Activated CD4-positive, CD25-positive, alpha-beta regulatory T cell treated with anti-CD3 and anti-CD28 coated beads, Interleukin-2, amount 50 U/mL, for 16 hours (primary cell): ENCODE measurements at places on chromosomes 16 and 17.

DNA sequence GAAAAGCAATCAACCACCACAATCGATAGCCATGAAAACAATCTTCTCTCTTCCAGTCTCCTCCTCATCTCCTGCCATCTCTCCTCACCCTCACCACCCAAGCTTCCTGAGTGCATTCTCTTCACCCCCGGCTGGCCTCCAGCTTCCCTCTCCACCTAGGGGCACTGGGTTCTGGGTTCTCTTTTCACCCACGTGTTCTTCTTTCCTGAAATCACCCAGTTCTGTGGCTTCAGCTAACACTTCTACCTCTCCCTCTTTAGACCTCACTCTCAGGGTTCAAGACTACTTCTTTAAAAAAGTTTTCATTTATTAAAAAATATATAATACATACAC is 8.2 kb downstream of the ITGAM start:
- no peak for DNase-seq

DNA sequence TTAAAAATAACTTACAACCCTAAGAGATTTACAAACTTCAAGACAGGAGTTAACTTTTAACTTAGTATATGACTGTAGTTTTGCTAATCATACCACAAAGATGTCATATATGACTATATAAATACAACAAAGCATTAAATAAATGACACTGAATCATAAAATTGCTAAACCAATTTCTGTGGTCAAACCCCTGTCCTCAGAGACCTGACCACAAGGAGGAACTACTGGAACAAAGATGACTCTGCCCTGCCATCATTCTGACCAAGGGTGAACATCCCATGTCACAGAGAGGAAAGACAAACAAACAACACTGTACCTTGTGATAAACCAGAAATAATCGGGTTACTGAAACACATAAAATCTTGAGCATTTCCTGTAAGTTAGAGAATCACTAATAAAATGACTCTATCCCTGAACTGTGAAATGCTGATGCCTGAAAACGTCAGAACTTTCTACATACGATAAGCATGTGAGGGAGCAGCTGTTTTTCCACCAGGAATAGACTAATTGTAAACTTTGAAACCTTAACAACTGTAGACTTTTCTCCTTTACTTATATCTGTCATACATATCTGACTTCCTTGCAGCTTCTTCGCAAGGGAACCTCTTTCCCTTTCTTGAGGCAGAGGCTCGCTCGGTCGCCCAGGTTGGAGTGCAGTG is 47.9 kb downstream of the WDR59 start:
- no peak for DNase-seq

DNA sequence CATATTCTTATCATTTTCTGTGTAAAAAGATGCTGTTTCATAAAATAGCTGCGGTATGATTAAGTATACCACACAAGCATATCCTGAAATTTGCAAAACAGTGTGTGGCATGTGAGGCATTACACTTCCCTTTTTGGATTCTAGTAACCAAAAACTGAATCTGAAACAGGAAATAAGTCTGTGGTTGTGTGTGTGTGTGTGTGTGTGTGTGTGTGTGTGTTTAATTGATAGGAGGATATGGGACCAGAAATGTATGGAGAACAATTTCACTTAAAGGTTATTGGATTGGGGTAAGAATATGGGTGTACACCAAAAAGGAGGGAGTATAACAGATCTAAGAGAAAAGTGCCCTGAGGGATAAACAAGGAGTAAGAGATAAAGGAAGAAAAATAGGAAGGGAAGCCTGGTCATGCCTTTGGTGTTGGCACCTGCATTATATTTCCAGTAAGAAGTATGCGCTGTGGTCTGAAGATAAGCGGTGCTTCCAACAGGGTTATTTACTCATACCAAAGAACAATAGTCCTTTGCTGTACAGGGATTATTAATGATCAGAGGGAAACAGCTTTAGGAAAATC is 4.0 kb downstream of the LYRM1 start:
- DNase-seq, result no peak

DNA sequence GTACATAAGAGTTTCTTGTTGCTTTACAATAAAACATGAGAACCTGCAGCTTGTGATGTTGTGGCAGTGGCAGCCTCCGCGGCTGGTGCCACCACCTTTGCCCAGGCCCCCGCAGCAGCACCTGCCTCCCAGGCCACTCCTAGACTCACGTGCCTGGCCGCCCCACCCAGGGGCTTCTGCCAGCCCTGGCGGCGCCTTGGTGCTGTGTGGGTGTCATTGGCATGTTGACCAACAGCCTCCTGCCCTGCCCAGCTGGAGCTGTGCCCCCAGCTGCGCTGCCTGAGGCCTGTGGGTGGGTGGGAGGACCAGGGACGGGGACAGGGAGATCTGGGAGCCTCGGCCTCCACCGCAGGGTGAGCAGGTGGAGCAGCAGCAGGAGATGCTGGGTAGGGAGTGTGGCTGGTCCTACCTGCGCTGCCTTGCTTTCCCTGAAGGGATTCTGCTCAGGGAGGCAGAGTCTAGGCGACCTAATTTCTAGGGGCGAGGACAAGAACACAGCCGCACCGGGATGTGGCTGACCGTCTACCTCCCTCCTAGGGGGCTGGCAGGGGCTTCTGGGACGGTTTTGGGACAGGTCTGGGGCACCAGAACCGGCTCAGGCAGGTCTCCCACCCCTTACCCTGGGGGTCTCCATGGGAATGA is 428 bp upstream of the DNASE1L2 start:
- no peak for DNase-seq

- DNase-seq, result no peak
These were observed 42.4 kb upstream of the ZFP90 start for GRCh38 chr16:68496689-68497088.

DNA sequence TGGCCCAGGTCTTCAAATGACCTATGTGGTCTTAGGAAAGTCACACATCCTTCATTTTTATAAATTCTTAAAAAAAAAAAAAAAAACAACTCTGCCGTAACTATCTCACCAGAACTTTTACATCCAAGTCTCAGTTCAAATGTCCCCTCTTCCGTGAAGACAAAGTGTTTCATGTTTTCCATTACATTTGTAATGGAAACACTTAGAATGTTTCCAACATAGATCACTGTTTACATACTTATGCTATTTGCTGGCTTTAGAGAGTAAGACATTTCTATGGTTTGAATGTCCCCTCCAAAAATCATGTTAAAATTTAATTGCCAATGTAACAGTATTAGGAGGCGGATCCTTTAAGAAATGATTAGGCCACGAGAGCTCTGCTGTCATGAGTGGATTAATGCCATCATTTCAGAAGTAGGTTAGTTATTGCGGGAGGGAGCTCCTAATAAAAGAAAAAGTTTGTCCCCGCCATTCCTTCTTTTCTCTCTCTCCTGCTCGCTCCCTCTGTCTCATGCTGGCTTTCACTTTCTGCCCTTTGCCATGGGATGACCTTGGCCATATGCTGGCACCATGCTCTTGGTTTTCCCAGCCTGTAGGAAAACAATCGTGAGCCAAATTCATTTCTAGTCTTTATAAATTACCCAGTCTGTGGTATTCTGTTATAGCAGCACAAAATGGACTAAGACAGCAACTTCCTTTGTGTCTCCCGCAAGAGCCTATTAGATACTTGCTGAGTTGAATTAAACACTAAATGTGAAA is 887.8 kb upstream of the SOX9 start:
- no peak for DNase-seq

DNA sequence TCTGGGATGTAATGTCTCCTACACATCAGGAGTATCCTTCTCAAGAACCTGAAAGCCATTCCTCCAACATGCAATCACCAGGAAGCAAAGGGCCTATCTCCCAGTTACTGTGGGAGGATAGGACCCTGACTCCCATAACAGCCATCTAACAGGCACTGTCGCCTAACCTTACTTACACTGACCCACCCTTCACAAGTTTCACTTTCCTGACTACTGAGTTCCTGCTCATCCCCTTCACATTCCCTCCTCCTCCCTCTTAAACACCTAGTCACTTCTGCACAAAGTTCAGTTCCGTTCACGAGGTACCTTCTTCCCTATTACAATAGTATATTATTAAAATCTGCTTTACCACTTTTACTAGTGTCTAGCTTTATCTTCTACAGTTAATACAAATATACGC is 1.3 kb downstream of the C17orf67 start:
- no peak for DNase-seq

- no peak for DNase-seq
These were observed 24.1 kb downstream of the SDR42E1 start for GRCh38 chr16:81987121-81987520.

DNA sequence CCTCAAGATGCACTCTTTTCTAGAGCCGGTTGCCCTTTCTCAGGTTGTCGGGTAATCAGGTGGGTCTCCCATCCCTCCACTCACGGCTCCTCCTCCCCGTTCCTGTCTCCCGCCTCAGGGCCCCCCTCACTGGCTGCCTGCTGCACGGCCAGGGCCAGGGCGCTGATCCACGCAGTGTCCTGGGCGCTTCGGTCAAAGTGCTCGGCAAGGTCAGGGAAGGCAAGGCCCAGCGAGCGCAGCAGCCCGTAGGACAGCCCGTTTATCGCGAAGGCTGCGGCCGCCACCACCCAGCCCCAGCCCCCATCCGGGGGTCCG is 753 bp downstream of the SLC16A11 start:
- no peak for DNase-seq

- DNase-seq, result no peak
These were observed 298.8 kb upstream of the MAF start for GRCh38 chr16:79899316-79899715.

DNA sequence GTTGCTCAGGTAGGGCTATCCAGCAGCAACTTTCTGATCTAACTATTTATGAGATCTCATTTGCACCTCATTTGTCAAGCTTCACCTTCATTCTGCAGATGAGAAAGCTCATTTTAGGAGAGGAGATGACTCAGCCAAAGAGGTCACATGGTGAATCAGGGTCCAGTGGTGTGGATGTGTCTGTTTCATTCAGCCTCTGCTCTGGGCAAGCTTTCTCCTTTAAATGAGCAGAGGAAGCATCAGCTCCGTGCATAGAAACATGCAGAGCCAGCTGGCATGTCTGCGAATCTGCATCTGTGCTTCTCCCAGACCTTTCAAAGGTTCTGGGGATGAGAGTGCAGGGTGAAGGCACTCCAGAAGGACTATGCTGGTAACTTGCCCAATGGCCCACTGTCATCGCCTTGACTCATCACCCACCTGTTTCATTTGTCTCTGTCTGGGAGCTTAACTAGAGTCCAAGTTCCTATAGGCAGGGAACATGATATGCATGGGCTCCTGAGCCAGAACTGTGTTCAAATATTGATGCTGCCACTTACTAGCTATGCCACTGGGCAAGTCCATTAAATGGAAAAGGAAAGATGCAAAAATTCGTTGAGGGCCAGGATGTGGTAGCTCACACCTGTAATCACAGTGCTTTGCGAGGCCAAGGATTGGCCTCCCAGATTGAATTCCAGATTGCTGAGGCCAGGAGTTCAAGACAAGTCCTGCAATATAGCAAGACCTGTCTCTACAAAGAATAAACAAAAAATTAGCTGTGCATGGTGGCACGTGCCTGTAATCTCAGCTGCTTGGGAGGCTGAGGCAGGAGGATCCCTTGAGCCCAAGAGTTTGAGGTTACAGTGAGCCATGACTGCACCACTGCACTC is 67.1 kb upstream of the NLK start:
- no peak for DNase-seq

GRCh38 chr16:58057121-58057520 is 31.6 kb downstream of the MMP15 start:
- DNase-seq, result no peak

DNA sequence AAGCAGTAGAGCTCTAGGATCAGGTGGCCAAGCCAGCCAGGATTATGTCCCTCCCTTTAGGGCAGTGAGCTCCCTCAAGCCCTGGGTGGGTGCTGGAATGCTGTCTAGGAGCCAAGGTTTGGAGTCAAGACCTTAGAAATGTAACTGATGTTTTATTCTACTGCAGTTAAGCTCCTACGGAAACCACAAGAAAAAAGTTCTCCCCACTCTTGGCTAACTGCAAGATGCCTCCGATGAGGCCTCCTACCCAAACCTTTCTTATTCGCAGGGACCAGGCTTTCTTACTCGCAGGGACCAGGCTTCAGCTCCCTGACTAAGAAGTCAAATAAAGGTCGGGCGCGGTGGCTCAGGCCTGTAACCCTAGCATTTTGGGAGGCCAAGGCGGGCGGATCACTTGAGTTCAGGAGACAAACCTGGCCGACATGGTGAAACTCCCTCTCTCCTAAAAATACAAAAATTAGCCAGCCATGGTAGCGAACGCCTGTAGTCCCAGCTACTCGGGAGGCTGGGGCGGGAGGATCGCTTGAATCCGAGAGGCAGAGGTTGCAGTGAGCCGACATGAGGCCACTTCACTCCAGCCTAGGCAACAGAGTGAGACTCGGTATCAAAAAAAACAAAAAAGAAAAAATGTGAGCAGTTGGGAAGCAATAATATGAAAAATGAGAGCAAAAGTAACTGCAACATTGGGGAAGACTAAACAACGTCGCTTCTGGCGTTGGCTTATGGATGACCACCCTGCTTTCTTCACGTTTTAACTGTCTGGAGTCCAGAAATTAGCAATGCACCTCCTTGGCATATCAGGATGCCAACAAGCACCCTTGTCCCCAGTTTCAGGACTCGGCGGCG is 31.7 kb upstream of the ARL4D start:
- DNase-seq, result no peak

DNA sequence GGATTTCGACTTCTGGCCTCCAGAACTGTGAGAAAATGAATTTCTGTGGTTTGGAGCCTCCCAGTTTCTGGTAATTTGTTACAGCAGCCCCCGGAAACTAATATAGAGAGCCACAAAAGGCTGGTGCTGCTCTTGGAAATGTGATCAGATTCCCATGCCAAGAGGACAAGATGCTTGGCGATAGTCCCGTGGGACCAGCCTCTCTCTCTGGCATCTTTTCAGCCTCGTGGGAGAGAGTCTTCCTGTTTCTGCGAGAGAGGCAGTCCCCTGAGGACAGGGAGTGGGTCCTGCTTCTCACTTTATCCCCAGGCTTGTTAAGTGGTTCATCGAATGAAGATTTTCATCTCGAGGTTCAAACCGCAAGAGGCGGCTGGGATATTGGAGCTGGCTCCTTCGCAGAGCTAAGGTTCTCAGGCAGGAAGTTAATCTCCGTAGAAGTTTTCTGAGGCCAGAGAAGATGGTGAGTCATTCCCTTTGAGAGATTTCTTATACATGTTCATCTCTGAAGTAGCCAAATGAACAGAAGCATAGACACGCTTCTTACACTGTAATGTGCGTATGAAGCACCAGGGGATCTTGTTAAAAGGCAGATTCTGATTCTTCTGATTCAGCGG is 211.6 kb upstream of the SDK2 start:
- DNase-seq, result no peak

DNA sequence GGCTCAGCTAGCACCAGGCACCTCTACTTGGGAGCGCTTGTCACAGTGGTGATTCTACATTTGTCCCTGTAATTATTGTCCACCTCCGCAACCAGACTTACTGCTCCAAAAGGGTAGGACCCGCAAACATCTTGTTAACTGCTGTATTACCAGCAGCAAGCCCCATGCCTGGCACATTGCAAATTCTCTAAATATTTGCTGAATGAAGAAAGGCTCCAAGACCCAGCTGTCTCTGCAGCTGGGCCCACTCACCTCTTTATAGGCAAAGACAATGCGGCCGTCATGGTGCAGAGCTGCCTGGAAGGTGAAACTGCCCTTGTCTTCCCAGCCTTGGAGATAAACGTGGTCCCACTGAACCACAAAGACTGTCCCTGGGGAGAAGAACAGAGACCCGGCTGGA is 44.3 kb downstream of the PLXDC1 start:
- no peak for DNase-seq
